ENCODE measurements at places on chromosomes 7 and 10.

GRCh38 chr10:33065111-33065510 lies 107.1 kb upstream of the ITGB1 start:
- no peak for DNase-seq

GRCh38 chr10:113326160-113327111 lies 226.4 kb upstream of the HABP2 start:
- no peak for DNase-seq

DNA sequence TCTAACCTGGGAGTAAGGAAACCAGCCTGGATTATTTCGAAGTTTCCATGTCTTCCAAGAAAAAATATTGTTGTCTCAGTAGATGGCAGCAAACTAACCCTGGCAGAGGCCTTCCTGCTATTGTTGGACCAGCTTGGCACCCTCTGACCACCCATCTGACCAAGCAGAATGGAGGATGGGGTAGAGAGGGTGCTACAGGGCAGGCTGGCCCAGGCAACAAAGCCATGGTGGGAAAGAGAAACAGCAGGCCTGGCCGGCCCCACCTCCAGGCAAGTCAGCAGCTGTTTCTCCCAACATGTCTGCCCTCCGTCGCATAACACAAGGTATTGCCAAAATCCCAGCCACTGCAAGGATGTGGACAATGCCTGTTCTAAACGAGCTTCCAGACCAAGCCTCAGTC lies 95.0 kb downstream of the FAM53B start:
- no peak for DNase-seq

- no peak for DNase-seq
Observed at GRCh38 chr10:93334181-93334580, 148.0 kb downstream of the MYOF start.

DNA sequence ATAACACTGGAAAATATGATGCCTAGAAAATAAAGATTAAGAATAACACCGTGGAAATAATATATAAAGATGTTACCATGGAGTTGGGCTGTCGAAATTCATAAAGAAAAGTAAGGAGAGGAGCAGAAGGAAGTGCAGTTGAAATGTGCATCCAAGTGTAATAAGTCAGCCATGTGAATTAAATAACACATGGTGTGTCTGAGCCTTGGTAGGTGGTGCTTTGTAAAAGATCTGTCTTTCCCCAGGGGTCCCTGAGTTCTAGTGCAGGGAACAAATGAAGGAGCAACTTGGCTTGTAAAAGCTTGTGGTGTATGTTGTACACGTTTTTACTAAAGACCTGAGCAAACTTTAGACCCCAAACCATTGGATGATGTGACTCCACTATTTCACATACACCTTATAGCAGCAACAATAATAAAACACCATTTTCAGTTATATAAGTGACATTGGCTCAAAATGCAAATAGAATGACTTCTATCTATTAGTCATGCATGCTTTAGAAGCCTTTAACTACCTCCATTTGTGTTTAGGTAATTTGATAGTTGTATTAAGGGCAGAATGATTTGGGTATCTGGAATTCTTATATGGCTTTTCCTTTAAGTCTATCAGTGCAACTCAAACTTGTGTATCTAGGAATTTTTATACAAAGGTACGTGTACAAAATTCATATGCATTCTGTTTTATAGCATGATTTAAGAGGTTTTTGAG lies 11.3 kb downstream of the STARD3NL start:
- no peak for DNase-seq

GRCh38 chr7:29920491-29920890 lies 69.1 kb downstream of the SCRN1 start:
- DNase-seq: no peak

Measured in stimulated activated CD4-positive, alpha-beta T cell treated with anti-CD3 and anti-CD28 coated beads, Interleukin-15, amount 100 ng/mL, for 1 hour (primary cell).